Esophagus squamous epithelium (tissue), 5 donors: ENCODE measurements at places on chromosomes 16 and 17. TPM values are rescaled to one million over a fixed set of nuclear protein-coding genes. Genes with fewer than 3 reads are reported as not detected.

Gene SPATA32
- total RNA-seq, result not detected

GRCh38 chr16:70712942-70713341, 27.1 kb upstream of the MTSS2 start:
- no peaks in the 10 kb centered on the region for H3K36me3 ChIP-seq
- H3K4me3 ChIP-seq, result no peak overlapping the region
- no peak for DNase-seq
- peaks cover 16% of the 10 kb centered on the region for H3K4me1 ChIP-seq
- H3K27me3 ChIP-seq, result no peaks in the 10 kb centered on the region

Gene IGSF6
- total RNA-seq, result 2.5 TPM

Gene MYCBPAP
- not detected for total RNA-seq

Gene MT4
- not detected for total RNA-seq

DNA sequence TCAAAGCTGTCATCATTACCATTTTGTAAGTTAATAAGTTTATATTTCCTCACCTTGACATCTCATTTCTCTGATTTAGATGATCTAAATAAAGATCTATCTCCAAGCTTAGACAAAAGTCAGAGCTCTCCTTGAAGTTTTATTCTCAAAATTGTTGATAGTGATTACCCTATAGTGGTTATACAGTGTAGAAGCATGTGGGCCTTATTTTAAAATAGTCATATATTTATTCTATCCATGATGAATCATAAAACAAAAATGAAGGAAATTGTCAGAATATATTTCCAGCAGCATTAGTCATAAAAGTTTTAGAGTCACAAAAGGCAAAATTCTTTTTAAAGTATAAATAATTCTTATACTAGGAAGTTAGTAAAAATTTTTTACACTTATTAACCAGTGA, 49.0 kb downstream of the RHOT1 start:
- H3K27me3 ChIP-seq, result no peaks in the 10 kb centered on the region
- H3K36me3 ChIP-seq, result peaks cover 88% of the 10 kb centered on the region
- H3K4me1 ChIP-seq, result no peaks in the 10 kb centered on the region
- no peak overlapping the region for H3K27ac ChIP-seq

Gene MT3
- not detected for total RNA-seq

- no peak overlapping the region for H3K4me3 ChIP-seq
- H3K27me3 ChIP-seq, result no peaks in the 10 kb centered on the region
- no peaks in the 10 kb centered on the region for H3K36me3 ChIP-seq
- no peaks in the 10 kb centered on the region for H3K4me1 ChIP-seq
- H3K27ac ChIP-seq, result no peak overlapping the region
- no peak for DNase-seq
Observed at GRCh38 chr17:68768804-68769203, 167.6 kb upstream of the FAM20A start.

Gene TMEM114
- not detected for total RNA-seq

DNA sequence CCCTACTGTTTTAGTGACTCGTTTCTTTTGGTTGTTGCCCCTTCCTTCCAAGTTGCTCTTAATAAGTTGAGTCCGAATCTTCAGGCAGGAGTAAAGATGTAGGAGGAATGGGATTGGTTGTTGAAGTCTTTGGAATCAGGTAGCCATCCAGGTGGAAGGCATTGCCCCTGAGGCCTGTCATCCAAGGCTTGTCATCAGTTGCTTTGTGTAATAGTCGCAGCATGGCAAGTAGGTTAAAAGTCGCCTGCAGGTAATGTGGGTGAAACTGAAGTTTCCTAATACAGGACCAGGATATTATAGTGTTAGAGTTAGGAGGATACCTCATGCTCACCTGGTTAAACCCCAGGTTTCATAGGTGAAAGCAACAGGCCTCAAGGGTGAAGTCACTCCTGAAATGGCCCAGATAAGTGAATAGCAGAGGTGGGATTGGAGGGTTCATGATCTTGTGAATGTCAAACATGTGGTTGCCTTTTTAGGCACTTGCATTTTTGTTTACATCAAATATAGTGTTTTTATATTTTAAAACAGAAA, 934 bp downstream of the PCTP start:
- no peaks in the 10 kb centered on the region for H3K4me1 ChIP-seq
- no peak for DNase-seq
- no peaks in the 10 kb centered on the region for H3K36me3 ChIP-seq
- peak overlapping the region; percentile 90 for H3K27ac ChIP-seq

Gene OTOP2
- total RNA-seq, result 0.38 TPM

Gene LRRC37A3
- 3.4 TPM for total RNA-seq

Gene SLC5A10
- total RNA-seq, result 0.76 TPM

Gene C16orf95
- 0.38 TPM for total RNA-seq

DNA sequence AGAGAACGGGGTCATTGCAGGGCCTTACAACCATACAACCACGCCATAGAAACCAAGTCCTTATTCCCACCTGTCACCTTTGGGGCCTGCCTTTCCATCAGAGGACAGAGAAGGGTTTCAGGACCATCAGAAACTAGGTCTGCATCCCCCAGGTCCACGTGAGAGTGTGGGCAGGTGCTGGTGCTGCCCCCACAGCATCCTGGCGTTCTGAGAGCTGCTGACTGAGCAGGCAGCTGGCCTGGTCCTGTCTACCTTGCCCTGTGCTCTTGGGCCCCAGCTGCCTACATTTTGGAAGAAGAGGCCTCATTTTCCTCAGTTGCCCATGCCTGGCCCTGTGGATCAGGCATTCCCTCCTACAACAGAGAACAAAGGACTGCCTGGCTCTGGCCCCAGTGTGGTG, 21.6 kb downstream of the ZNF276 start:
- no peak overlapping the region for H3K27ac ChIP-seq
- H3K36me3 ChIP-seq, result peaks cover 22% of the 10 kb centered on the region
- no peak overlapping the region for H3K4me3 ChIP-seq
- H3K27me3 ChIP-seq, result no peaks in the 10 kb centered on the region

Gene QPRT
- 3.6 TPM for total RNA-seq

- H3K27me3 ChIP-seq, result no peaks in the 10 kb centered on the region
- DNase-seq, result no peak
- H3K4me3 ChIP-seq, result no peak overlapping the region
- H3K27ac ChIP-seq, result no peak overlapping the region
- H3K4me1 ChIP-seq, result peaks cover 9% of the 10 kb centered on the region
- peaks cover 11% of the 10 kb centered on the region for H3K36me3 ChIP-seq
Observed at GRCh38 chr16:22304411-22304810, 7.2 kb downstream of the POLR3E start.

- no peaks in the 10 kb centered on the region for H3K36me3 ChIP-seq
- peaks cover 32% of the 10 kb centered on the region for H3K4me1 ChIP-seq
- DNase-seq, result no peak
- H3K27ac ChIP-seq, result peak overlapping the region; percentile 69
Observed at GRCh38 chr17:78933025-78933958, 8.1 kb upstream of the TIMP2 start.

DNA sequence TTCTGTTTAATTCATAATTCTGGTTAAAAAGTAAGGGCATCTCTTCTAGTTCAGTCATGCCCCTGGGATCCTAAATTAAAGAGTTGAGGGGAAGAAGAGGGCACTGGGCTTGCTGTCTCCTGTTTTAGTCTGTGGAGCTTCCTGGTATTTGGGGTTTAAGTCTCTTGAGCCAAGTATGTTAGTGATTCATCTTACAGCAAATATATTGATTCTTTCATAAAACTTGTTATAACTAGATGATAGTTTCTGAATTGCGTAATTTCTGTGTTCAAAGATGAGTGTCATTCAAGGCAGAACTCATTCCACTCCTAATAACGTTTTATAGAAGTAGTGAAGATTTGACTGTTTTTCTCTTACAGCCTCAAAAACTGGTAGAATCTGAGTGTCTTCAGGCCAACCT, 1.7 kb downstream of the TXNDC17 start:
- no peaks in the 10 kb centered on the region for H3K27me3 ChIP-seq
- H3K4me3 ChIP-seq, result peak overlapping the region; percentile 67
- H3K4me1 ChIP-seq, result peaks cover 37% of the 10 kb centered on the region
- H3K27ac ChIP-seq, result peak overlapping the region; percentile 91
- no peaks in the 10 kb centered on the region for H3K36me3 ChIP-seq
- no peak for DNase-seq

DNA sequence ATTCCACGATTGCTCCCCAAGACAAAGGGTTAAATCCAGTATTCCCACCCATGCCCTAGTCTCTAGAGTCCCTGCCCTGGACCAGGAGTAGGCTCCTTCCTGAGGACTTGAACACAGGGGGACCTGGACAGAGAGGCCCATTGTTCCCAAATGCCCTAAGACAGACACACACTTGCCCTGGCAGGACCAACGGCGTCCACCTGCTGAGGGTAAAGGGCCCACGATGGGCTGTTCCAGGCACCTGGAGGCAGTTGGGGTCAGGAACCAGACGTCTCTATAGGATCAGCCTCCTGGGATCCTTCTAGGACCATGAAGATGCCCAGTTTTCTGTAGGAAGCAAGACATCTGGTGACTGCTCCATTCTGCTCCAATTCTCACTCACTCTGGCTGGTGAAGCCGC, 39.3 kb downstream of the TNFRSF13B start:
- H3K36me3 ChIP-seq, result no peaks in the 10 kb centered on the region
- H3K4me1 ChIP-seq, result no peaks in the 10 kb centered on the region
- no peaks in the 10 kb centered on the region for H3K27me3 ChIP-seq
- no peak overlapping the region for H3K4me3 ChIP-seq
- DNase-seq, result no peak

GRCh38 chr17:31645351-31645750, 213.7 kb downstream of the COPRS start:
- H3K4me1 ChIP-seq, result peaks cover 3% of the 10 kb centered on the region
- no peak overlapping the region for H3K27ac ChIP-seq
- H3K27me3 ChIP-seq, result no peaks in the 10 kb centered on the region
- H3K4me3 ChIP-seq, result no peak overlapping the region

DNA sequence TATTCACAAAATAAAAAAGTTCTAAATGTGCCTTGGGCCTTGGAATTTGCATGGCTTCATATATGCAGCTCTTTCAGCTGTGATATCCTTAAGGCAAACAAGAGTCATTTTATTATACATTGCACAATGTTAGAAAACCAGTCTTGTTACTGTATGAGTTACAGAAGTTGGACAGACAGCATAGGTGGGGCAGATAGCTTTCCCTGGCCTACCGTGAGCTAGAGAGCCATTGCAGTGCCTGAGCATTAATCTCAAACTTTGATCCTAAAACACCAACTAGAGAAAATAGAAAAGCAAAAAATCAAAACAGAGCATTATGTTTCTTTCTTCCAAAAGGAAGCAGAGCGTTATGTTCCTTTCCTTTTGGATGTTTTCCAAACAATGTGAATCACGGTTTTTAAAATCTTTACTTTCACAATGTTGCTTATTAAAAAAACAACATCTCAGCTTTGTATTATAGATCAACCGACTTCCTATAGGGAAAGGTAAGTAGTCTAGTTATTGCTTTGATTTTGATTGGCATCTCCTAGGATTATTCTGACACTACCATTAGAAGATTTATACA, 32.2 kb downstream of the ARHGAP44 start:
- H3K4me1 ChIP-seq, result peaks cover 15% of the 10 kb centered on the region
- no peak for DNase-seq
- no peak overlapping the region for H3K27ac ChIP-seq
- no peaks in the 10 kb centered on the region for H3K27me3 ChIP-seq
- H3K36me3 ChIP-seq, result no peaks in the 10 kb centered on the region
- H3K4me3 ChIP-seq, result no peak overlapping the region

- H3K4me1 ChIP-seq, result no peaks in the 10 kb centered on the region
- H3K27ac ChIP-seq, result no peak overlapping the region
- no peak for DNase-seq
- H3K4me3 ChIP-seq, result no peak overlapping the region
- H3K27me3 ChIP-seq, result no peaks in the 10 kb centered on the region
Observed at GRCh38 chr17:13393841-13394710, 207.7 kb downstream of the HS3ST3A1 start.

DNA sequence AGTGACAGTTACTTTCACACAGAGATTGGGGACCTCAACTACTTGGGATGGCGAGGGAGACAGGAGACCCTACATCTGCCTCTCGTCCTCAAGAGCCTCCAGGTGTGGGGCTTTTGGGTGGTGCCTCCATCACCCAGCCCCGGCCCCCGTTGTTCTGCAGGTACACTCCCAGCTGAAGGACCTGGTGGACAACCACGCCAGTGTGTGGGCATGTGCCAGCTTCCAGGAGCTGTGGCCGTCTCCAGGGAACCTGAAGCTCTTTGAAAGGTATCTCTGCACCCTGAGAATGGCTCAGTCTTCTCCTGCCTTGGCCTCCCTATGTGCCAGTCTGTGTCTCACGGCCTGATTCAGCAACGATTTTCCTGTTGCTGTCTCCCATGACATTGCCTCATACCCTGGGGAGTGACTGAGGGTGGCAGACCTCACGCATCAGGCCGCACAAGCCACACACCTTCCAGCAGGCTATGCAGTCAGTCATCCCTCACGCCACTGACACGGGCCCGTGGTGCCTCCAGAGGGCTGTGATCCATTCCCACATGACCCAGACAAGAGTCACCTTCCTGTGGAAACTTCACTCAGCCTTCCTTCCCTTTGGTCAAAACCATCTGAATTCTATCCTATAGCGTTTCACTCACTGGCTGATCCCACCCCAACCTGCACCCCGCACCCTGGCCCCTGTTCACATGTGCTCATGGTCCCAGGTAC, 3.7 kb downstream of the CCNF start:
- H3K4me1 ChIP-seq, result peaks cover 13% of the 10 kb centered on the region
- H3K27ac ChIP-seq, result no peak overlapping the region
- H3K4me3 ChIP-seq, result no peak overlapping the region
- H3K36me3 ChIP-seq, result no peaks in the 10 kb centered on the region
- DNase-seq, result no peak
- H3K27me3 ChIP-seq, result no peaks in the 10 kb centered on the region

DNA sequence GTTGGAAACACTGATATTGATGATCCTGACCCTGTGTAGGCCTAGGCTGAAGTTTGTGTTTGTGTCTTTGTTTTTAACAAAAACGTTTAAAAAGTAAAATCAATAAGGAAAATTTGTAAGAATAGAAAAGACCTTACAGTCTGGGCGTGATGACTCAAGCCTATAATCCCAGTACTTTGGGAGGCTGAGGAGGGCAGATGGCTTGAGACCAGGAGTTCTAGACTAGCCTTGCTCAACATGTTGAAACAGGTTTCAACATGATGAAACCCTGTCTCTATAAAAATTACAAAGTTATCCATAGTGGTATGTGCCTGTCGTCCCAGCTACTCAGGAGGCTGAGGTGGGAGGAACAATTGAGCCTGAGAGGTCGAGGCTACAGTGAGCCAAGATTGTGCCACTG, 18.3 kb upstream of the TOM1L1 start:
- no peak overlapping the region for H3K27ac ChIP-seq
- DNase-seq, result no peak
- no peaks in the 10 kb centered on the region for H3K36me3 ChIP-seq
- H3K27me3 ChIP-seq, result no peaks in the 10 kb centered on the region
- H3K4me1 ChIP-seq, result no peaks in the 10 kb centered on the region
- no peak overlapping the region for H3K4me3 ChIP-seq

Gene PLXDC1
- 7.2 TPM for total RNA-seq

Gene CD68
- total RNA-seq, result 52.9 TPM

GRCh38 chr17:48441231-48441711, 11.3 kb upstream of the SKAP1 start:
- H3K4me1 ChIP-seq, result no peaks in the 10 kb centered on the region
- DNase-seq, result no peak
- H3K27ac ChIP-seq, result no peak overlapping the region
- peaks cover 53% of the 10 kb centered on the region for H3K27me3 ChIP-seq
- no peaks in the 10 kb centered on the region for H3K36me3 ChIP-seq

DNA sequence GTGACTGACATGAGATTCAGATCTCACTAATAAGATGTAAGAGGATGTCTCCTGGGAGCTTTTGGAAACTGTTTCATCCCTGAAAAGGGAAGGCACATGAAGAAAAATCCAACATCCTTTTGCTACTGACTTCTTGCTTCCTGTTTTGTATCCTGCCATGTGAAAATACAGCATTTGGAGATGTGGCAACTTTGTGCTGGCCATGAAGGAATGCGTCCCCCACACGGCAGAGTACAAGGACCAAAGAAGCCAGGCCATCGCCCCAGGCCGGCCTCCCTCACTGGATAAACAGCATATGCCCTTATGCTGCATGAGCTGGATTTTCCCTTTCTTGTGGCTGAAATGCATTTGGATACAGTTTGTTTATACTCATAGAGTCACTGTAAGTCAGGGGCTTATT, 5.5 kb upstream of the HASPIN start:
- no peaks in the 10 kb centered on the region for H3K27me3 ChIP-seq
- H3K4me3 ChIP-seq, result no peak overlapping the region
- no peak overlapping the region for H3K27ac ChIP-seq
- H3K36me3 ChIP-seq, result peaks cover 10% of the 10 kb centered on the region
- peaks cover 50% of the 10 kb centered on the region for H3K4me1 ChIP-seq
